ENCODE measurements at places on chromosomes 1 and 21.

DNA sequence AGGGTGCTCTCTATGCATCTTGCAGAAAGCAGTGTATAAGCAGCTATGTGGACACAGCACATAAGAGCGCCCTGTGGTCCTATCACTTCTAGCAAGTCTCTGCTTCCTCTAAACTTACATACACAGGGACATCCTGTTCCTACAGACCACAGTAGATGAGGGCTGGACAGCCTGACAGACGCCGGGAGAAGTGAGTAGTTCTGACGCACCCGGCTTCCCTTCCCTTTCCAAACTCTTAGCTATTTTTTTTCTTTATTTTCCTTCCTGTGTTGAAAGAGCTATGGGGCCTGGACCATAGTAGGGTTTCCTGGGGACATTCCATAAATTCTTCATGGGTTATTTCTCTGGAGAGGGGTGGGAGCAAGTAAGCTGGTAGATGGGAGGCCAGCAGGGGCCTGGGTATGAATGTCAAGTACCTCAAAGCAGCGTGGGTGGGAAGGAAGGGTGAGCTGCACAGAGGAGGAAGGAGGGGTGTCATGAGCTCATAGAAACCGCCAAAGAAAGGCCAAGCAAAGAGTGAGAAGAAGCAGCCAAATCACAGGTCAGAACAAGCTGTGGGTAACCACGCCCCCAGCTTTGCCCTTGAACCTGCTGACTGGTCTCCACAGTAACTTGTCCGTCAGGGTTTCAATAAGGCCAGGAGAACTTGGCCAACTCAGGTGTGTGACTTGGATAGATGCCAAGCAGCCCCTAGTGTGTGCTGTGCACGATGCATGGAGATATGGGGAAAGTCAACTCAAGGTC is 36.6 kb downstream of the PLXNA2 start:
- DNase-seq = no peak

DNA sequence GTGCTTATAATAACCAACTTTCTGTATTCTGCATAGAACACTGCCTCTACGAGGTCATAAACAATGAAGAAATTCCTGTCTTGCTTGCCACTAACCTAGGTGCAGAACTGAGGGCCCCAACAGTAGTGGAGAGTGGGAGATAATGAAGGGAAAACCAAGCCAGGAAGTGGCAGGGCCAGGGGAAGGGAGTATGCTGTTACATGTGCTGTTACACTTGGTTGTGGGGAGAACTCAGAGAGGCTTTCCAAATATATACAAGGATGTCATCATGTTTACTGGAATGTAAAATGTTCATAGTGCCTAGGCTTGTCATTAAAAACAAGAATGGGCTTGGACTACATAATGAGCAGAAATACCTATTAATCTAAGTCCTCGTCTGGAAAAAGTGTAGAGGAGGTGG is 31.1 kb downstream of the NHLH2 start:
- no peak for DNase-seq

- no peak for DNase-seq
These were observed 71.3 kb upstream of the NGF start for GRCh38 chr1:115409094-115410015.

DNA sequence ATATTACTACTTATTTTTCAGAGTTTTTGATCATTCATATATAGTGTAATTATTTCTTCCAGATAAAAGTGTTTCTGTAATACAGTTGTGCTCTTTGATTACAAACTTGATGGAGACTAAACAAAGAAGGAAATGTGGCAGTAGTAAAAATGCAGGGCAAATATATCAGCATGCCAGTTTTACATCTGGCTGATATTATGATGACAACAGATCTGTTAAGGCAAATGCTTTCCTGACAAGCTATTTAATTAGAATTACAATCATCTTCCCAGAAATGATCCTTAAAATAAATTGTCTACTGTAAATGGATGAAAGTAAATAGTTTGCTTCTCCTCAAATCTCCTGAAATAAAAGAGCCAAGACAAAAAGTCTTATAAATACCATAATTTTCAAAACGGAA is 1659.8 kb downstream of the BRINP3 start:
- no peak for DNase-seq

GRCh38 chr1:5993556-5994491 is 1.6 kb upstream of the NPHP4 start:
- DNase-seq = no peak

DNA sequence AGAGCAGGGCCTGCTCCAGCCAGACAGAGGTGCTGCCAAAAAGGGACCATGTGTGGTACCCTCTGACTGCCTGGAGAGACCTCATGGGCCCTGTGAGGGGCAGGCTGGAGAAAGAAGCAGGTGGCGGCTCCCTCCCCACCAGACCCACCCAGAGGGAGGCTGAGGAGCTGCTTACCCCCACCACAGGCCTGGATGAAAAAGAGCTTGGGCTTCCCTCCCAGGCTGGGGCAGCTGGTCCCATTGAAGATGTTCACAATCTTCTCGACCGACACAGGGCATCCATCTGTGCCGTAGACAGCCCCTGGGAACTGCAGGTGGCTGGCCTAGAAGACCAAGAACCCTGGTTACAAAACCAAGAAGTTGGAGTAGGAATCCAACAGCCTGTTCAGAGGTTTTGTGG is 19.6 kb downstream of the CASP9 start:
- DNase-seq = no peak

- no peak for DNase-seq
These were observed 54.5 kb upstream of the GADD45A start for GRCh38 chr1:67630438-67631045.

DNA sequence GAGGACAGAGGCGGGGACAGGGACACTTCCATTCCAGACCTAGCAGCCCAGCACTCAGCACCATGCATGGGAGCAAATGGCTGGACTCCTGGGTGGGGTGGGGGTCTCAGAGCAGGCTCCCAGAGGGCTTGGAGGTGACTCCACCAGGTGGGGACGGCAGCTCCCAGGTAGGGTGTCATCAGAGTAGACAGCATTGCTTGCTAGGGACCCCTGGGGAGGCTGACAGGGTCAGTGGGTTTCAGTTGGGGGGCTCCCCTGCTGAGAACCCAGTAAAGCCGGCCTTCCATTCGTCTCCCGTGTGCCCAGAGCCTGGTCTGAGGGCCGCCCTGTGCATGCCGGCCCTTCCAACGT is 4.8 kb upstream of the GJC2 start:
- DNase-seq = no peak

- no peak for DNase-seq
These were observed 209.5 kb downstream of the RPS6KC1 start for GRCh38 chr1:213260311-213261075.

GRCh38 chr1:231592809-231593208 is 33.8 kb upstream of the DISC1 start:
- no peak for DNase-seq

- DNase-seq = no peak
These were observed 320 bp downstream of the C1orf174 start for GRCh38 chr1:3899754-3900149.

DNA sequence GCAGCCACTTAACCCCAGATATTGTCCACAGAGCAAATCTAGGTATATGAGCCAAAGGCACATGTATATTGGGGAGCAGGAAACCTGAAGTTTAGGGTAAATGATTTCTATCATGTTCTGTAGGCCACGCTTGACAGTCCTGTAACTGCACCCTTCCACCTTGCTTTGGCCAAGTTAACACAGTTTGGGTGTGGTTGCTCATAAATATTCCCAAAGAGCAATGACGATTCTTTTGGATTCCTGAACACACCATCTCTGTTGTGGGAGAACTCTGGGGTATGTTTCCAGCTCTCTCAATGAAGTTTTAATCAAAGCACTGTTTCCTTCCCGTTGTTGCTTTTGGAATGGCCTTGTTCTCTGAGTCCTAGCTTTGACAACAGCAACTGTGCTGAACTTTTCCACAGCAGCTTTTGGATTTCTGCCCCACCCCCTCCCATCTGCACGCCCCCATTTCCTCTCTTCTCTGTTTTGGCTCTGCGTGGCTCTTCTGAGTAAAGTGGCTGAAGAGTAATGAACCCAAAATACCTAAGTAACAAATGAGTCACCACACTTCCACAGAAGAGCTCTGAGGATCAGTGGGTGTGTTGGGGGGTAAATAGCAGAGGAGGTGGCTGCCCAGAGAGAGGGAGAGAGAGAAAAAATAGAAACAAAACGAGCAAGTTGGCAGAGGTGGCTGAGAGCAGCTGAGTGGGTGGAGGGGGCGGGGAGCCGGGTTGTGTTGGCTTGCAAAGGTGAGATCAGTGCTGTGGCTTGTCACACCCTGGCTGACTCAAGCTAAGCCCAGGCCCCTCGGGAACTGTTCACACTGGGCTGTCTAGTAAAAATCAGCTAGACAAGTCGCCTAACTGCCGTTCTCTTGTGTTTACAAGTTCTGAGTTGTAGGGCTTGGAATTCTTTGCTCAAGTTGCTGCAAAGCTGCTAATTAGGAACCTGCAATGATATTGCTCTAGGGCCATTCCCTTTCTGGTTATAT is 26.9 kb upstream of the RAP1A start:
- DNase-seq = no peak

- DNase-seq = no peak
These were observed 17.1 kb upstream of the OBSCN start for GRCh38 chr1:228190778-228191177.

GRCh38 chr1:39936724-39937491 is 18.0 kb upstream of the MFSD2A start:
- no peak for DNase-seq

DNA sequence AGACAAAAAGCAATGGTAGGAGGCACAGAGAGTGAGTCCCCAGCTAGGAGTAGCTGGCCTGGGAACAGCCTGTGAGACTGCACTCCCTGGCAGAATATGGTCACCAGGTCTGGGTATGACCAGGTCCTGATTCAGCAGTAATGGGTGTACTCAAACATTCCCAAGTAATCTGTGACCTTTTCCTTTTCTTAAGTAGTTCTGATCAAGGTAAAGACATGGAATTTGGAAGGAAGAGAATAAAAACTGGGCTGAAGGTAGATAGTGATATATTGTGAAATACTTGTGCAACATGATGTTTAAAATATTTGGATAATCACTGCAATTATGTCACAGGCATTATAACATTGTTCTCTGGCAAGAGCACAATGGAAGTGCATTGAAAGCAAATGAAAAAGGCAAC is 147.2 kb upstream of the DPYD start:
- DNase-seq = no peak

GRCh38 chr1:51644533-51645197 is 27.8 kb downstream of the OSBPL9 start:
- no peak for DNase-seq

- no peak for DNase-seq
These were observed 25.3 kb downstream of the SH3BP5L start for GRCh38 chr1:248800459-248800858.

GRCh38 chr1:164857439-164857838 is 298.5 kb downstream of the PBX1 start:
- DNase-seq = no peak

DNA sequence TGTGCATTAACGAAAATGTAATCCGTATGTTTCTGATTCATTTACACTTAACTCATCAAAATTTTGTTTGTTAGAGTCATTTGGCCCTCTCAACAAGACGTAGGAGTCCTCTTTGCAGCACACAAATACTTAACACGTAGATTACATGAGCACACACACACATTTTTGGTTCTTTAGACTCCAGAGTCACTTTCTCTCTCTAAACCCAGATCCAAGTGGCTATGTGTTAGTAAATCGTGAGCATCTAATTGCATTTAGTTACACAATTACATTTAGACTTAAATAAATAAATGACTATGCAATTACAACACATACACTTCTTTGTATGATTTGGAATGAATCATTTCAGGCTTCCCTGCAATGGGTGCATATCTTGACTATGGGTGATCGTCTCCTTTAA is 109.0 kb upstream of the GREM2 start:
- DNase-seq = no peak

- DNase-seq = no peak
These were observed 7.3 kb upstream of the CAMK2N1 start for GRCh38 chr1:20493309-20493708.

DNA sequence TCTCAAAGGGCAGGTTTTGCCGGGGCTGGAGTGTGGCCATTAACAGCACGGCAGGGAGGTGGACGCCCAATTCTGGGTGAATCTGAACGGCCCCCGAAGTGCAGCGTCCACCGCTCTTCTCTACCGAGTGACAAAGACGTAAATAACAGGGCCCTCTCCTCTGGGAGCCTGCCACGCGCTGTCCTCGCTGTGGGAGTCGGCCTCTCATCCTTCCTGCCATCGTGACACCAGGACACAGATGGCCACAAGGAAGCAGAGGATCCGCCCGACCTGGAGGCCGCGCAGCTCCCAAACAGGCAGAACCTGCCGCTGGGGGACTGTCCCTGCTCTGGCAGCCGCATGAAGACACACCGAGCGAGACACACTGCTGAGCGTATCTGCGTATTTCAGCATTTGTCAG is 12.1 kb upstream of the CDK11B start:
- no peak for DNase-seq

DNA sequence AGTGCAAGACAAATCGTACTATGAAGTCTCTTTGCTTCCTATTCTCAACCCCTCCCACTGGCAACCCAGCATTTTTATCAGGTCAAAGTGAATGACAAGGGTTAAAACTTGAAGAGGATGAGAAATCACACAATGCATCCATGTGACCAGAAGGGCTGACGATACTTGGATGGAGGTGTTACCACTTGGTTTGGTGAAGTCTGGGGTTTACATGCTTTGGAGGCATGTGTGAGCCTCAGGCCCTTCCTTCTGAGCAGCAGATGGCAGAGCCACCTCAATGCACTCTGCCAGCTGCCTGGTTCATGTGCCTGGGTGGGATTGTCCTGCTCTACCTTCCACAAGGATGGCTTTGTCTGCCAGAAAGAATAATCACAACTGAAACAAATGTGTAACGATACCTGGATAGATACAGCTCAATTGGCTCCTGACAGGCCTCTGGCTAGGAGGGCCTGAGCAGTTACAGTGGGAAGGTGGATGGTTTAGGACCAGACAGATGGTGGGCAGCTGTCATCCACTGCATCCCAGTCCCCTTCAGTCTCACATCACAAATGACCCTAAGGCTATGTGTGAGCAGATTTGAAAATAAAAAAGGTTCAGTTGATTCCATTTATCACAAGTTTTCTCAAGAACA is 51.5 kb upstream of the CNIH3 start:
- DNase-seq = no peak

DNA sequence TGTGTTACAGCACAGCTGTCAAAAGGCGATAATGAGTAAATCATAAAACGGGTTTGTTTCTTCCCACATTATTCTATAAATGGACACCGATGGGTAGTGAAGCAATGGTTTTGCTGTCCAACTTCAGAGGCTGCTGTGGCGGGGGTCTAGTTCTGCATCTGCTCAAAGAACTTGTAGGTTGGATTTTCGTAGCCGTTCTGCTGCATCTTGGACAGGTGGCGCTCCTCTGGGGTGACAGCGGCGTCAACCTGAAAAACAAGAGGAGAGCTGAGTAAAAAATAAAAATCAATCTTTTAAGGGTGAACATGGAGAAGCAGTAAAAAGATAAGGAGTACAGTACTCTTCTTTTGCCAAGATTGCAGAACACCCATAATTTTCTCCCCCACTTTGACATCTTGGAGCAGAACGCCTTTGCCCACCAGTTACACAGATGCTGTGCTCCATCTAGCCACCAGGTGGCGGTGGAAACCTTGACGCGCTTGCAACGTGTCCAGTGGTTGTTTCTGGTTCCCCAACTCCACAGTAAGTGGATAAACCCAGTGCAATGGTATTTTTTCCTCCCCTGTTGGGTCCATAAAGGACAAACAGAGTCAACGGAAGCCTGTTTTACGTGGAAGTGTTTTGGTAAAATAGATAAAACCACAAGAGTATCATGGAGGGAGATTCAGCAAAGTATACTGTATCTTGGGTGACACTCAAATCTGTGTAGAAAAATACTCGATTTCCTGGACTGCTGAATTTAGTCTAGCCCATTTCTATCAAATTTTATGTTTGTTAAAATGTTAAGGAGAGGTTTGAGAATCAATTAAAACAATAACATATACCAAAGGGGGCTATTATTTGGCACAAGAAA is 147.0 kb downstream of the GABPA start:
- no peak for DNase-seq

GRCh38 chr1:214882616-214883015 is 199.9 kb upstream of the KCNK2 start:
- DNase-seq = no peak

Data from cerebellar nuclear complex (tissue), 1 donor.